Esophagus muscularis mucosa (tissue), 4 donors: ENCODE measurements at places on chromosomes 1 and 21. TPM values are rescaled to one million over a fixed set of nuclear protein-coding genes. Genes with fewer than 3 reads are reported as not detected.

DNA sequence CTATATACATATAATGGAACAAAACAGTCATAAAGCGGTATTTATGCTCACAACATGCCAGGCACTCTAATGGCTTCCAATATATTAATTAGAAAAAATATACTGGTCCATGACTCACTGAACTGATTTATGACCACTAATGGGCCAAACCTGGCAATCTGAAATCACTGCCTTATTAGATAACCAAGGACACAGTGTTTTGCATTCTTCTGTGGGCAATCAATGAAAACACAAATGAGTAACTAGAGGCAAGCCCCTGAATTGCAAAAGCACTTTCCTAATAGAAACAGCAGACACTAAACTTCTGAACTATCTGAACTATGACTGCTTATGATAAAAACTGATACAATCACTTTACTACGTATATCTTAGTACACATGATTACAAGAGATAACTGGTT, 3.5 kb downstream of the GCLM start:
- no peak overlapping the region for H3K4me3 ChIP-seq

Gene HAO2
- not detected for total RNA-seq

GRCh38 chr1:24201941-24202440, 14.9 kb upstream of the IFNLR1 start:
- H3K4me1 ChIP-seq = peaks cover 3% of the 10 kb centered on the region
- DNase-seq = peak; percentile 97
- H3K27me3 ChIP-seq = no peaks in the 10 kb centered on the region
- H3K27ac ChIP-seq = no peak overlapping the region

Gene ORC1
- 0.32 TPM for total RNA-seq

DNA sequence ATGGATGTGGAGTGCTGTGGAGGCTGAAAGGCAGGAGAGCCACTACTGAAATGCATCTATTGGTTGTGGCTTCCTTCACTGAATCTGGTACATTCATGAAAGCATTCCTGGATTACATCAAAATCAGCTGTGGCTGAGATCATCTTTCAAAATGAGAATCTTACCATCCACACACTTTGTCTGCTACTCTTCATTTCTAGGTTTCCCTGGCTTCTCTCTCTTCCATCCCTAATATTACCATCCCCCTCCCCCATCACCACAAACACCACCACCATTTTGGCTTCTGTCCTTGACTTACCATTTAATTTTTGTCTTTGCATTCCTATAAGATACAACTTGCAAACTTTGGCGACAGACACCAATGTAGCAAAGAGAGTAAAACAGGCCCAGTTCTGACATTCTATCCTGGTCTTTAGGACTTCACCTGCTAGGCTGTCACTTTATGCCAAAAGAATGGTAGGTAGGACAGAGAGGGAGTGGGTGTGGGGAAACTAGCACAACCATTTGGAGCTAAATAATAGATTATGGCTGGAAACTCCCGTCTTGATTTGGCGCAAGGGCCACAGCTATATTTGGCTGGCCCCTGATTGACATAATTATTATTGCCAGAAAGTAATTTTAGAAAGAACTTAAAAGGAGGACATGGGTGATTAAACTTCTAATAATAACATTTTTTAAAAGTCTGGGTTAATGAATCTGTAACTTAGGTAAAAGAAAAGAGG, 15.1 kb upstream of the DUSP10 start:
- H3K4me1 ChIP-seq = no peaks in the 10 kb centered on the region
- DNase-seq = no peak
- H3K27ac ChIP-seq = no peak overlapping the region
- no peaks in the 10 kb centered on the region for H3K27me3 ChIP-seq
- H3K36me3 ChIP-seq = no peaks in the 10 kb centered on the region

Gene SLAMF9
- not detected for total RNA-seq

GRCh38 chr1:236091933-236092318, 27.0 kb upstream of the NID1 start:
- H3K27ac ChIP-seq = no peak overlapping the region
- H3K36me3 ChIP-seq = no peaks in the 10 kb centered on the region
- no peaks in the 10 kb centered on the region for H3K27me3 ChIP-seq
- no peak for DNase-seq

DNA sequence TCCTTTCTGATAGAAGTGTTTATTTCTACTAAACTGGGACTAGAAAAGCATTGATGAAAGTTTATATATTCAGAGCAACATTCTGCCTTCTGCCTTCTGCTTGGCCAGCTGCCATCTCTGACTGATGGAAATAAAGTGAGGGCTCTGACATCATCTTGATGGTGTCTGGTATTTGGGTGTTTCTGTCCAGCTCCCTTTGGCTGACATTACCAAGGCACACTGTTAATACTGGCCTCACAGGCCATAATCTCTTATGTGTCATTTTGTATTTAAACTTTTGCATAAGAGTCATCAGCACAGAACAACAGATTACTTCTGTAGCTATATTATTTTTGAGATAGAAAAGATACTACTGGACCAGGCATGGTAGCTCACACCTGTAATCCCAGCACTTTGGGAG, 216.9 kb downstream of the RYR2 start:
- H3K36me3 ChIP-seq = no peaks in the 10 kb centered on the region
- H3K4me3 ChIP-seq = no peak overlapping the region
- H3K27me3 ChIP-seq = no peaks in the 10 kb centered on the region
- no peak for DNase-seq
- peak overlapping the region; percentile 77 for H3K27ac ChIP-seq

Gene C8A
- total RNA-seq = not detected

DNA sequence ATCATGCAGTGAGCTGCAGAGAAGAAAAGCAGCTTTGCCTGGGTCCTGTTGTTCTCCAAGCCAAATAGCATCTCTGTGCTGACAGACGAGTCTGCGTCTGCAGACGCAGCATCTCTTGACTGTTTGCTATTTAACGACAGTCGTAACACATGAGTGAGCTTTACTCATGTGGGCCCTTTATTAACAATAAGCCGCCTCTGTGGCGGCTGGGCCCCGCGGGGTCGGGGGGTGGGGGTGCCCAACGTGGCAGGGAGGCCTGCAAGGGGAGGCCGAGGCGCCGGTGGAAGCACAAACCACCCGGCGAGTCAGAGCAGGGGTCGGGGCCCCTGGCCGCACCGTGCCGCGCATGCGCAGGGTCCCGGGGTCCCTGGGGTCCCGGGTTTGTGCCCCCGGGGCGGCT, 435.1 kb downstream of the KIF26B start:
- H3K36me3 ChIP-seq = no peaks in the 10 kb centered on the region
- no peaks in the 10 kb centered on the region for H3K27me3 ChIP-seq
- no peak overlapping the region for H3K27ac ChIP-seq
- H3K4me1 ChIP-seq = peaks cover 9% of the 10 kb centered on the region
- no peak overlapping the region for H3K4me3 ChIP-seq

GRCh38 chr1:25688390-25689119, 72.0 kb downstream of the MAN1C1 start:
- peak overlapping the region; percentile 48 for H3K27ac ChIP-seq
- DNase-seq = no peak
- peaks cover 52% of the 10 kb centered on the region for H3K4me1 ChIP-seq
- H3K4me3 ChIP-seq = no peak overlapping the region
- H3K27me3 ChIP-seq = no peaks in the 10 kb centered on the region

GRCh38 chr1:100292711-100293110, 26.7 kb downstream of the RTCA start:
- no peak for DNase-seq
- no peaks in the 10 kb centered on the region for H3K4me1 ChIP-seq
- peaks cover 20% of the 10 kb centered on the region for H3K36me3 ChIP-seq
- no peaks in the 10 kb centered on the region for H3K27me3 ChIP-seq

GRCh38 chr1:194056169-194056568, 869.8 kb upstream of the B3GALT2 start:
- no peak for DNase-seq
- no peaks in the 10 kb centered on the region for H3K27me3 ChIP-seq
- peaks cover 9% of the 10 kb centered on the region for H3K4me1 ChIP-seq

Gene B3GALT6
- total RNA-seq = 18.7 TPM

Gene FAM167B
- total RNA-seq = 6.7 TPM

DNA sequence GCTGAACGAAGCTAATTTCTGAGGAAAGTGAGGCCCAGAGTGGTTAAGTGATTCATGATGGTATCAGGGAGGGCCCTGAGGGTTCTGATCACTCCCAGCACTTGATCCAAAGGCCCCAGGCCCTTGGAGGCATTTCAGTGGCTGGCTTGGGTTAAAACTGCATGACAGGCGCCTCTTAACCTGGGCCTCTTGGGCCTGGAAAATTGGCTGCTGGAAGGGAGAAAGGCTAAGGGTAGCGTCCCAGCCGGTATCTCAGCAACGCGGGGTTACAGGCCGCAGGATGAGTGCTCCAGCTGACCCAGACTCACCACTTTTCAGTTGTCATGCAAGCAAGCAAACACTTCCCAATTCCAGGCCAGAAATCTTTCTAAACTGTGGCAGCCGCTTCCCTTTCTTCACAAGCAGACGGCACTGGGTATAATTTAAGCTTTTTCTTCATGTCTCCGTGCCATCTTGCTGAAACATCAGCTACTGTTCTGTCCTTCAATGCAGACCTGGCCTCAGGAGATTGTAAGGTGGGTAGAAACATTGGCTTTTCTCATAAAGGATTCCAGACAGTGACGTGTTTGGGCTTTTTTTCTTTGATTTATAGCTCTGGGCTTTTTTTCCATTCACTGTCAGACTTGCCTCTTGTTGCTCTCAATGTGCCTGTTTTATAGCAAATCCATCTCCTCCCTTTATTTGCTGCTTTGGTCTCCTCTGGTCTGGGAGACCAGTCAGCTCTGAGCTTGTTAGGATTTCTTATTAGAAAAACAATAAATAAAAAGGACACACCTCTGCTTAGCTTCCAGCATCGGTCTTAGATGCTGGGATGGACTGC, 229.1 kb downstream of the KCNJ6 start:
- no peak overlapping the region for H3K4me3 ChIP-seq
- no peaks in the 10 kb centered on the region for H3K4me1 ChIP-seq
- no peak for DNase-seq
- no peaks in the 10 kb centered on the region for H3K36me3 ChIP-seq
- H3K27ac ChIP-seq = no peak overlapping the region
- no peaks in the 10 kb centered on the region for H3K27me3 ChIP-seq

DNA sequence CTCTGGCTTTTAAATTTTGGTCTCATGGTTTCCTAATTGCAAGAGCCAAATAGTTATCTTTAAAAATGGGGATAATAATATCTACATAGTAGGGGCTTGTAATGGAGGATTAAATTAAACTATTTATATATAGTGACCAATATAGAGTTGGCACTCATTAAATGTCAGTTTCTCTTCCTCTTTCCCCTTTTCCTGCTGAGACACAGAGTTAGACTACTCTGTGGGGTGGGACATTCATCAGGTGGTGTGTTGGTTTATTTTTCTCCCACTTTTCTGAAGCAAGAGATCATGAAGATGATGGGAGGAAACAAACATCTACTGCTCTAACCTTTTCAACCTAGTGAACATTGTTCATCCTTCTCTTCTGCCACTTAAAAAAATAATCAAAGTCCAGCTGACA, 17.3 kb upstream of the RAP1A start:
- H3K36me3 ChIP-seq = no peaks in the 10 kb centered on the region
- H3K27ac ChIP-seq = no peak overlapping the region
- peaks cover 70% of the 10 kb centered on the region for H3K4me1 ChIP-seq
- no peaks in the 10 kb centered on the region for H3K27me3 ChIP-seq

DNA sequence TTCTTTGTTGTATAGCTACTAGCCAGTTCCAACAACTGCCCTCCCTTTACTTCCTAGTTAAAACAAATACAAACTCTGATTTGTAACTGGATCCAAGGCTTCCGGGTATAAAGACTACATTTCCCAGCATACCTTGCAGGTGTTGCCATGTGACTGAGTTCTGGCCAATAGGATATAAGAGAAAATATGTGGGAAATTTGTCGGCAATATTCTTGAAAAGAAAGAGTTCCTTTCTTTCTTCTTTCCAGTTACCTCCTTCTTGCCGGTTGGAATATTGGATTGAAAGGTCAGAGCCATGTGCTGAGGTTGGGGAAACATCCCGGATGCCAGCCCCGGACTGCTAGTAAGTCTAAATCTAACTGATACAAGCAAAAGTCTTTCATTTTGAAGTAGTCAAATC, 23.0 kb upstream of the ZBTB40 start:
- no peaks in the 10 kb centered on the region for H3K4me1 ChIP-seq
- H3K36me3 ChIP-seq = no peaks in the 10 kb centered on the region
- H3K27me3 ChIP-seq = no peaks in the 10 kb centered on the region
- DNase-seq = peak; percentile 53

- no peak overlapping the region for H3K27ac ChIP-seq
- no peak overlapping the region for H3K4me3 ChIP-seq
- no peaks in the 10 kb centered on the region for H3K4me1 ChIP-seq
- no peaks in the 10 kb centered on the region for H3K36me3 ChIP-seq
Measured at GRCh38 chr1:43129426-43129825, 42.7 kb downstream of the EBNA1BP2 start.

DNA sequence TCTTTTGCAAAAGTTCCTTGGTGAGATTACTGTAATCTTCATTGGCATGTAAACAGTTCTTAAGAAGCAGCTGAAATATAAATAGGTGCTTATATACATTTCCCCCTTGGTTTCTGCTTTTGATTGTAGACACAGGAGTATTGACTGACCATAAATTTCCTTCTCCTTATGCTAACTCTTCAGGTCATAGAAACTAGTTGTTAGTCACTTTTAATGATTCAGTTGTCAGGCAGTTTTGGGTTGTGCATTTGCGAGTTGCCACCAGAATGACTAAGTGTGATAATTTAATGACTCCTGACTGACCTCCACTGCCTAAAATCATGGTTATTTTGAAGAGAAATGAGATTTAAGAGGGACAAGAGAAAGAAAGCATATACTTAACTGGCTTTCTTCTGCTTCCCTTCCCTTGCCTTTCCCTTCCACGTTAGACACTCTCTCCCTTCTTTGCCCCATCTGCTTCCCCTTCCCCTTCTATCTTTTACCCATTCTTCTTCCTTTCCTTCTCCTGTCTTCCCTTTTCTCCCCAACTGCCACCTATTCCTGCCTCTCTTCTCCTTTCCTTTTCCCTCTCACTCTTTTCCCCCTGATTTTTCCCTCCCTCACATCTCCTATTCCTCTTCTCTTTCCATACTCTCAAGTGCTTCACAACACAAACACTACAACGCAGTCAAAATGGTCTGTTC, 12.3 kb downstream of the ZMPSTE24 start:
- H3K4me1 ChIP-seq = peaks cover 58% of the 10 kb centered on the region
- H3K36me3 ChIP-seq = peaks cover 69% of the 10 kb centered on the region
- no peak for DNase-seq
- H3K27ac ChIP-seq = no peak overlapping the region
- H3K4me3 ChIP-seq = no peak overlapping the region

DNA sequence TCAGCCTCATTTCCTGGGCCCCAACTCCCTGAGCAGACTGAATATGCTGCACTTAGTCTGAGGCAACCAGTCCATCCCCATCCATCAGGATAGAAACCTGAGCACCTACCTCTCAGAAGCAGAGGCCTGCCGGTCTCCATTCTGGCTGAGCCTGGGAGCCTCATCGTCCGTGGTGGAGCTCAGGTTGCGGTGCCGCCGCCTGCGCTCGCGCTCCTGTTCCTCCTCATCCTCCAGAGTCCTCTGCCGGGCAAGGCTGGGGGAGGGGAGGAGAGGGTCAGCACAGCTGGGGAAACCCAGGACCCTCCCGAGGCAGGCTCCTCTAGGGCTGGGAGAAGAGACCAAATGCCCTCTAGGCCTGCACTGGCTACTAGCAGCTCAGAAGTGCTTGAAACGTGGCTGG, 10.1 kb downstream of the LAD1 start:
- no peaks in the 10 kb centered on the region for H3K4me1 ChIP-seq
- H3K4me3 ChIP-seq = no peak overlapping the region
- H3K27ac ChIP-seq = no peak overlapping the region
- DNase-seq = no peak
- no peaks in the 10 kb centered on the region for H3K36me3 ChIP-seq

Gene NOS1AP
- 5.0 TPM for total RNA-seq

Gene SELP
- 28.0 TPM for total RNA-seq

- no peaks in the 10 kb centered on the region for H3K36me3 ChIP-seq
- H3K4me3 ChIP-seq = no peak overlapping the region
- peaks cover 15% of the 10 kb centered on the region for H3K4me1 ChIP-seq
- no peak overlapping the region for H3K27ac ChIP-seq
Measured at GRCh38 chr1:33402206-33402605, 28.7 kb downstream of the PHC2 start.

Gene SH2D1B
- not detected for total RNA-seq

Gene NENF
- total RNA-seq = 90.5 TPM
